ENCODE measurements at places on chromosomes 5 and 9.
A peak's percentile ranks its signal among the peaks of the same experiment; 100 is the strongest.

- DNase-seq: no peak
Observed at GRCh38 chr5:18043344-18043743, 409.1 kb downstream of the TAF11L14 start.

DNA sequence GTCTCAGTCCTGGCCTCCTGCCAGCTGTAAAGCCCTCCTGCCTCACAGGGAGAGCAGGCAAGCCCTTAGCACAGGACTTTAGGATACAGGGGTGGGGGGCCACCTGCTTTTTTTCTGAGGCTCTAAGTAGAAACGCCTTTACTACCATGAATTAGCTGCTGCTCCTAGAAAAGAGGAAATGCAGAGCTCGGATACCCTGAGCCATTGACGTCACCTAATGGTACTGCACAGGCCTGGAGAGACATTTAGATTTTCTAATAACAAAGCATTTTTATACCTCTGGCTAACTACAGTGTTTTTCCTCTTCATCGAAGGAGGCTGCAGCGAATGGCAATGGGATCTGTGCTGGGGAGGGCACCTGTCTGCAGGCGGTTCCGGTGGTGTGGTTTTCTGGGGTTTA lies 137.0 kb downstream of the WDR41 start:
- no peak for DNase-seq

GRCh38 chr5:43601454-43602260 lies 1.3 kb upstream of the NNT start:
- no peak for DNase-seq

DNA sequence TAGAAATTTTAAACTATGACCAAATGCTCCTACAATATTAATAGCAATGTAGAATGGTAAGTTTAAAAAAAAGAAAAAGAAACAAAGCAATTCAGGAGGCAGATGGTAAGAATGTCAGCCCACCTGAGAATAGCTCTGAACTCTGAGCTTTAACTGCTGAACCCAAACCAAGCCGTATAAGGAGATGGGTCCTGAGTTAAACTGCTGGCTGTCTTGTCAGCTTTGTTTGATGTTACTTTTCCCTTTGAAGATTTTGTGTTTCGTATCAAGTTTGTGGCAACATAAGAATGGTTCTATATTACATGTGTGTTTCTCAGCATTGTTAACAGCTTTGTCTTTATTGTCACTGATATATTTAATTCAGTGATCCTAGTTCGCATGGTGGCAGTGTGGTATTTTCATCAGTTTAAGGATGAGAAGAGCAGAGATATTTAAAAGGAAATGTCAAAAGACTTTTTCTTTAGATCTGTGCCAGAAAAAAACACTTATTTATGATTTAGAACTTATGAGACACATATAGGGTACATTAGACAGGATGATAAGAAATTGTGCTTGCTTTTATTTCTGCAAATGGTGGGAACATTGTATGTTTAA lies 390.1 kb downstream of the CCDC171 start:
- no peak for DNase-seq

DNA sequence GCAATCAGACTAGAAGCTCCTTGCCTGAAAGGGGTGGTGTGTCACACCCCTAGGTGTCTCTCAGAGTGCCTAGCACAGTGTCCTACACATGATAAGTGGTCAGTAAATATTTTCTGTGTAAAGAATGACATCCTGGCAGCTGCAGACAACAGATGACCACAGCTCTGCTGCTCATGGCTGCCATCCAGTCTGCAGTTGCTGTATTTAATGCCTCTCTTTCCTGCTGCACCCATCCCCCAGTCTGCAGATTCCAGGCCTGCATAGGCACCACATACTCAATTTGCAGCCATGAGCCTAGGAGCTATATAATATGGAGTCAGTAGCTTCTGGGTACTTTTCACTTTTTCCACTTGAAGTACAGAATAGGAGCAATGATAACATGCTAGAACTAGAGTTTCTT lies 94.9 kb upstream of the NR4A3 start:
- no peak for DNase-seq

DNA sequence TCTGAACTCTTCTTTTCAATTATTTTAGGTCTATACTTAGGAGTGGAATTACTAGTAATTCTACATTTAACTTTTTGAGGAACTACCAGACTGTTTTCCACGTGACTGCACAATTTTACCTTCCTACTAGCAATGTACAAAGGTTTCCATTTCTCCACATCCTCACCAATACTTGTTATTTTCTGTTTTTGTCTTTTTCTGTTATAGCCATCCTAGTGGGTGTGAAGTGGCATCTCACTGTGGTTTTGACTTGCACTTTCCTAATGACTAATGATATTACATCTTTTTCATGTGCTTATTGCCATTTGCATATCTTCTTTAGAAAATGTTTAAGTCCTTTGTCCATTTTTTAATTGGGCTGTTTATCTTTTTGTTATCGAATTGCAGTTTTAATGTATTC lies 136.9 kb upstream of the EGFLAM start:
- DNase-seq: no peak

- DNase-seq: no peak
Observed at GRCh38 chr5:173278172-173278571, 43.2 kb upstream of the NKX2-5 start.

GRCh38 chr9:104725014-104725413 lies 22.5 kb upstream of the NIPSNAP3A start:
- no peak for DNase-seq

GRCh38 chr5:79712741-79713140 lies 23.1 kb downstream of the CMYA5 start:
- no peak for DNase-seq

GRCh38 chr9:14119694-14120514 lies 194.0 kb downstream of the NFIB start:
- no peak for DNase-seq

GRCh38 chr5:14211818-14212803 lies 69.0 kb downstream of the TRIO start:
- peak; percentile 46 for DNase-seq
